ENCODE measurements at places on chromosomes 13 and 19.

GRCh38 chr13:25302121-25302520 lies 696 bp downstream of the NUP58 start:
- DNase-seq, result no peak

- no peak for DNase-seq
Observed at GRCh38 chr19:39805104-39805503, 26.4 kb downstream of the LEUTX start.

DNA sequence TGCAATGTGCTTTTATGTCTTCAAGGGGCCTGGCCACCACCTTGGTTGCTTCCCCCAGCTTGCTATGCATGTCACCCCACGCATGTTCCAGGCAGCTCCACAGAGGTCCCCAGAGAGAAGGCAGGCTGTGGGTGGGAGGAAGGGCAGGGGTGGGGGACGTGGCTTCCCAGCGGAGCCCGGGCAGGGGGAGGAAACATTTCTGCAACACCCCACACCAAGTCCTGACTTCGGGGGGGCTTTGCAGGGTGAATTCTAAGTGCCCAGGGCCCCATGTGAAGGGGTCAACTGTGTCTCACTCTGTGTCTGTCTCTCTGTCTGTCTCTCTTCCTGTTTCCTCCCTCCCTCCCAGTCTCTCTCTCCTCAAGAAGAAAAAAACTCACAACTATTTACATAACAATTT lies 39.6 kb downstream of the LTBP4 start:
- no peak for DNase-seq

GRCh38 chr13:39279077-39279476 lies 240.8 kb downstream of the NHLRC3 start:
- no peak for DNase-seq

- DNase-seq, result no peak
Observed at GRCh38 chr13:21537105-21537504, 66.9 kb downstream of the MICU2 start.

- DNase-seq, result no peak
Observed at GRCh38 chr13:27257233-27257568, 5.8 kb downstream of the RPL21 start.

GRCh38 chr13:98014766-98015165 lies 61.3 kb downstream of the IPO5 start:
- no peak for DNase-seq

DNA sequence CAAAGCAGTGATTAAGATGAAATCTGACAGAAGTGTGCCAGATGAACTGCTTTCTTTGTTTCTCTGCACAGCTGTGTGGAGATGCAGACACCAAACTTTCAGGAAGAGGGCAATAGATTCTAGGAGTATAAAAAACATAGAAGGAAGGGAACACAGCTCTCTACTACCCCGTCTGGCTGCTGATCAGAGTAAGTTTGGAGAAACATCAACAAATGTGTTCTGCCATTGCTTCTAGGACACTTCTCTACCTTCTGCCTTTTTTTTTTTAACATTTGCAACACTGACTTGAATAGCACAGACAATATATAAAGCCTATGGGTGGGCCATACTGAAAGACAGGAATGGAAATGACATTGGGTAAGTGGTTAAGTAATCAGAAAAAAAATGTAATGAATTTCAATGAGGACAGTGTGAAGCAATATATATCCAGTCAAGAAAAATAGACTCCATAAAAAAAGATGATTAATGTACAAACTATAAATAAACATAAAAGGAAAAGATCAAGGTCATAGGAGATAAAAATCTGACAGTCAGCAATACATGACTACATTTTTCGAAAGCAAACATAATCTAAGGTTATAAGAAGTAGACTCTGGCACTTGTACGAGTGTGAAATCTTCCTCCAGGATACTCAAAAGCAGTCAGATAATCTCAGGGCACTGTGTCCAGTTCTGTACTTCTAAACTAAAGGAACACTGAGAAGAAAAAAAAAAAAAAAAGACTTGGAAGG lies 21.4 kb downstream of the NUFIP1 start:
- DNase-seq, result no peak

DNA sequence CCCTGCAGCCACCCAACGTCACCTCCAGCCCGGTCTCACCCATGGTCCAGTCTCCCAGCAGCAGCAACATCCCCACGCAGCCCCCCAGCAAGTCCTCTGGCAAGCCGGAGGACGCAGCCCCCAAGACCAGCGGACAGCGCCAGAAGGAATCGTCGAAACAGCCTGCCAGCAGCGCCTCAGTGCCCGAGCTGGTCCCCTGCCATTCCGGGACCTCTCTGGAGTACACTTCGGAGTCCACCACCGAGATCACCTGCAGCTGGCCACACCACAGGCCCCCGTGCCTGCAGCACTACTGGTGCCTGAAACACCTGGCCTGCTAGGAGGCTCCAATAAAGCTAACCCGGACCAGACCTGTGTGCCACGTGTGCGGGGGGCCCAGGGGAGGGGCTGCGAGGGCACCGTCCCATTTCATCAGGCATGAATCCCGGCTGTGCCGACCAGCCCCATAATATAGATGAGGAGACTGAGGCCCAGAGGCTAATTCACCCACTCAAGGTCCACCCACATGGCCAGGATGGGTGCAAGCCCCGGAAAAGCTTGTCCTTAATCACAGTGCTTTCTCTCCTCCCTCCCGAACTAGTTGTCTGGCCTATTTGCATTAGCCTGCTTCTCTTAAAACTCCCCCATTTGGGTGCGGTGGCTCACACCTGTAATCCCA lies 6.7 kb downstream of the REEP6 start:
- no peak for DNase-seq

DNA sequence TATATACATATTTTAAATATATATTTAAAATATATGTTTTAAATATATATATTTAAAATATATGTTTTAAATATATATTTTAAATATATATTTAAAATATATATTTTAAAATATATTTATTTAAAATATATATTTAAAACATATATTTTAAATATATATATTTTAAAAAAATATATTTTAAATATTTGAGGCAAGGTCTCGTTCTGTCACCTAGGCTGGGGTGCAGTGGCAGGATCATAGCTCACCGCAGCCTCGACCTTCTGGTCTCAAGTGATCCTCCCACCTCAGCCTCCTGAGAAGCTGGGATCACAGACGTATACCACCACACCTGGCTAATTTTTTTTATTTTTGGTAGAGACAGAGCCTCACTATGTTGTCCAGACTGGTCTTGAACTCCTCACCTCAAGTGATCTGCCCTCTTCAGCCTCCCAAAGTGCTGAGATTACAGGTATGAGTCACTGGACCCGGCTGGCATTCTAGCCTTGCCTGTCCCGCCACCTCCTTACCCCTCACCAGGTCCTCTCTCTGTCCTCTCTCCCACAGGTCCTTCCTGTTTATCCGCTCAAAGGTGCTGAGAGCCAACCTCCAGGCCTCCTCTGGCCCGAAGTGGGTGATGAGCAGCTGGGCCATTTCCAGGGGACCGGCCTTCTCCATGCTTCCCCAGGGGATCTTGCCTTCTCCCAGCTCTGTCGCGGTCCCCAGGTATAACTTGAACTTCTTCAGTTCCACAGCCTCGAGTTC lies 564 bp downstream of the NLRP12 start:
- no peak for DNase-seq

DNA sequence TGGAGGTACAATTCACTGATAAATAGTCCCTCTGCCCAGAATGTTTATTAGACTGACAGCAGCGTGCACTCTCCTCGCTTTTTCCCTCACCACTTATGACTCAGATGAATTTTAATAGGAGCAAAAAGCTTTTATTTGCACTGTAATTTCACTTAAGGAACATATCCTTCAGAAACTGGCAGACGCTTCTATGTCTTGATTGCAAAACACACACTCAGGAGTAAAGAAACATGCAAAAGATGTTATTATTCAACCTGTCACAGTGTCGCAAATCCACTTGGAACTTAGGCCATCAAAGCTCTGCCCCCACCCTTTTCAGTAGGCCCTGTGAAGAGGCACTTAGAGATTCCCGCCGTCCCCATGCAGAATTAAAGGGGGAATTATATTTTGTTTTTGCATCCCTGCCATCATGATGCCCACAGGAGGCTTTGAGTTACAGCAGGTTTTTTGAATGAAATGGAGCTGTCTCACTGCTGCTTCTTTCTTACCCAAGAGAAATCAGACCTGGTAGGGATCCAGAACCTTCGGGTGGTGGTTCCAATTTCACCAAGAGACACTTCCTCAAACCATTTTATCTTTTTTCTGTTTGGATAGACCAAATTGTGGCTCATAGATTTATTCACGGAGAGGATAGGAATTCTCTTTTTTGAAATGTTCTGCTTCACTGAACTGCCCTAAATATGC lies 74.5 kb downstream of the GGACT start:
- DNase-seq, result no peak

GRCh38 chr19:18765224-18765623 lies 25.9 kb downstream of the COMP start:
- no peak for DNase-seq

GRCh38 chr19:16628984-16629691 lies 1.1 kb upstream of the MED26 start:
- no peak for DNase-seq

DNA sequence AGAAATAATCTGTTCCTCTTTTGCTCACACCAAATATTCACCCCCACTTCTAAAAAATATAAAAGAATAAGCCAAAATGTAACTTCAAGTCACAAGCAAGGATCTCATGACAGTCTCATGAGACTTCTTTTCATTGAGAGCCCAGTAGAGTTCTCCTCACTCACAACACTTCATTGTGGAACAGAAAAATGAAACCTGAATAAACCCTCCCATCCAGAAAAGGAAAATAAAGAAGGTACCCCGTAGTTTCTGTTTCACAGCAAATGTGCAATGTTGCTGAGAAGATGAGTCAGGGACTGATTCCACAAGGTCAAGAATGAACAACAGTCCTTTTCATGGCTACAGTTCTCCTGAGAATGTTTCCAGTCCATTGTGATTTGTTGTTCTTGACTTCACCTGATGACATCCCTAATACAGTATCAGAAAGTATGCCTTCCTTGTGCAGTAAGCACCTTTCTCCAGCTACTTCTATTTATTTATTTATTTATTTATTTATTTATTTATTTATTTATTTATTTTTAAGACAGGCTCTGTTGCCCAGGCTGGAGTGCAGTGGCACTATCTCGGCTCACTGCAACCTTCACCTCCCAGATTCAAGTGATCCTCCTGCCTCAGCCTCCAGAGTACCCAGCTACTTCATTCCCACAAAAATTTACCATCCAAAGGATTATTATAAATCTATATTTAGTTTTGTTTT lies 6.4 kb upstream of the ZNF841 start:
- DNase-seq, result no peak

DNA sequence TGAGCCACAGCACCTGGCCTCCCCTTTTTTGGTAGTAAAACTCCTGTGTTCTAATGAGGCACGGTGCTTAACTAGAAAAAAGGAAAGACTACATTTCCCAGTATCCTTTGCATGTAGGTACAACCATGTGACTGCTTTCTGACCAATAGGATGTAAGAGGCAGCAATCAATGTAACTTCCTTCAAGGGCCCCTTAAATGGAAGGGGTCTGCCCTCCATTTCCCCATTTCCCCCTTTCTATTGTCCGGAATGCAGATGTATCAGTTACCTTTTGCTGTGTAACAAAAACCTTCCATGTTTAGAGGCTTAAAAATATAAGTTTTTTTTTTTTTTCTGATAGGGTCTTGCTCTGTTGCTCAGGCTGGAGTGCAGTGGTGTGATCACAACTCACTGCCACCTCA lies 2.2 kb downstream of the GPR32 start:
- DNase-seq, result no peak

DNA sequence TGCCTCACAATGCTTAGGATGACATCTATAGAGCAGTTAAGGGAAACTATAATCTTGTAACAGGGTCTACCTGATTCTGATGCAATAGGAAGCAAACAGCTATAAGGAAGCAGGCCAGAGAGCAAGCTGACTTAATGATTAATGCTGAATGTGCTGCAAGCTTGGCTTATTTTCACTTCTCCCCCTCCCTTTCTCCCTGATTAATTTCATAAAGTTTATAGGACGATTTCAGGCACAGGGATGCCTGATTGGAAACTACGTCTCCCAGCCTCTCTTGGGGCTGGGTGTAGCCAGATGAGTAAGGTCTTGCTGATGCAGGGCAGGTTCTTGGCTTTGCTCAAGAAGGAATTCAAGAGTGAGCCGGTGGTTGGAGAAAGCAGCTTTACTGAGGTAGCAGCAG lies 82.8 kb upstream of the MRI1 start:
- DNase-seq, result no peak

GRCh38 chr13:40599747-40600146 lies 66.7 kb downstream of the FOXO1 start:
- no peak for DNase-seq

GRCh38 chr19:2554856-2555255 lies 78.9 kb downstream of the GADD45B start:
- no peak for DNase-seq

GRCh38 chr19:36420961-36421748 lies 2.7 kb upstream of the ZFP82 start:
- DNase-seq, result no peak

DNA sequence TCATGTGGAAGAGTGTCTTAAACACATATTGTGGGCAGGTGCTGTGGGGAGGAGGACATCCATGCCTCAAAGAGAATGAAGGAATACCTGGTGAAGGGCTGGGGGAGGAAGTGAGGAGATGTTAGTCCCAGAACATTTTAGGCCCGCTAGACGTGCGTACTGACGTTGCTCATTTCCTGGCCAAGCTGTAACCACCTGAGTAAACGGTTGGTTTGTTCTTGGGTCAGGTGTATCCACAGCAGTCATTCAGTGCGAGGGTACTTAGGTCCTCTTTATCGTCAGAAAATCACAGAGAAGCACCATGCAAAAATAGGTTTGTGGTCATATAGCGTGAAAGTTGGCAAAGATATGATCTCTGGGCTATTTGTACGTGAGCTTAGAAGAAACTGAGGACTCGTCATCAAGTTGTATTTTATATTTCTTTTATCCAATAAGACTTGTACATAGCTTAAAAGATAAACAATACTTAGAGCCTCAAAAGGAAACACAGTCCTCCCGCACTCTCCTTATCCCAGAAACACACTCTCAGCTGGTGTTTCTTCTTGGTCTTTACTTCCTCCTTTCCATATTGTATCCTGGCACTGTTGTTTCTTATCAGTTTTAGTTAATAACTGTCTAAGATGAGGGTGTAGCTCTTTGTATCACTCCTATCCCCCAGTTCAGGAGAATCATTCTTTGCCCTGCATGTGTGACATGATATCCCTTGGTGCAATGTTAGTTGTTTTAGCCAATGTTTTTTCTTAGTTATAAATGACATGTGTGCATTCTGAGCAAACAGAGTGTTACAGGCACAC lies 52.0 kb downstream of the ARHGEF7 start:
- DNase-seq, result no peak

DNA sequence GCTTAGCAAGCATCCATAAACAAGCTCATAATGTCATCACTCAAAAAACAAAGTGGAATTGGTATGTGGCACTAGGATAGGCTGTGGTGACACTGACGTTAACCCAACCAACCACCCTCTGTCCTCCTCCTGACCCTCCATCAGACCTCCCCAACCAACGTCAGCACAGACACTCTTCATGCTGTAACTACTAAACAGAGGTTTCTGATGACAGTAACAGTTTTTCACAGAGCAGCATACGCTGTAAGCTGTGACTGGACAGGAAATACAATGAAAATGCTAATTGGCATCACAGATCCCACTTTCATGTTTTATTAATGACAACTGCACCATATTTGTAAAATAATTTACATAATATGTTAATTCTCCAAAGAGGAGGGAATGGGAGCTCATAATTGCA lies 238.0 kb downstream of the IRS2 start:
- DNase-seq, result no peak

GRCh38 chr19:15123031-15123890 lies 16.1 kb downstream of the SYDE1 start:
- DNase-seq, result no peak

- no peak for DNase-seq
Observed at GRCh38 chr19:45508861-45509691, 1.8 kb downstream of the VASP start.

Data from NCI-H446 treated with DMSO at 0.1 percent for 48 hours (cell line).